ENCODE measurements at places on chromosomes 2 and 18.

DNA sequence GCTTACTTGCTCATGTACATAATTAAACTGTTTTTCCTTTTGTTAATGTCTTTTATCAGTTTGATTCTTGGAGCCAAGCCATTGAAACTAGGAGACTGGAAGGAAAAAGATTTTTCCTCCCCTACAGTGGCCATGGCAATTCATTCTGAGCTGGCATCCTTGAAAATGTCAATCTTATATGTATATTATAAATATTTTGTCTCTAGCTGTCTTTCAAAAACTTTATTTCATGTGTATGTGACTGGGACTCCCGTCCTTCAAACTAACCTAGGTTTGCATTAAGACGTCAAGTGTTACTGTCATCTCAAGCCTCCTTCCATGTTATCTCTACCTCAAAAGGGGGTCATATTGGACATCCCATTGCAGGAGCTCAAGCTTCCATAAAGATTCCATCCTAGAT is 280.4 kb downstream of the HRH4 start:
- DNase-seq: no peak

DNA sequence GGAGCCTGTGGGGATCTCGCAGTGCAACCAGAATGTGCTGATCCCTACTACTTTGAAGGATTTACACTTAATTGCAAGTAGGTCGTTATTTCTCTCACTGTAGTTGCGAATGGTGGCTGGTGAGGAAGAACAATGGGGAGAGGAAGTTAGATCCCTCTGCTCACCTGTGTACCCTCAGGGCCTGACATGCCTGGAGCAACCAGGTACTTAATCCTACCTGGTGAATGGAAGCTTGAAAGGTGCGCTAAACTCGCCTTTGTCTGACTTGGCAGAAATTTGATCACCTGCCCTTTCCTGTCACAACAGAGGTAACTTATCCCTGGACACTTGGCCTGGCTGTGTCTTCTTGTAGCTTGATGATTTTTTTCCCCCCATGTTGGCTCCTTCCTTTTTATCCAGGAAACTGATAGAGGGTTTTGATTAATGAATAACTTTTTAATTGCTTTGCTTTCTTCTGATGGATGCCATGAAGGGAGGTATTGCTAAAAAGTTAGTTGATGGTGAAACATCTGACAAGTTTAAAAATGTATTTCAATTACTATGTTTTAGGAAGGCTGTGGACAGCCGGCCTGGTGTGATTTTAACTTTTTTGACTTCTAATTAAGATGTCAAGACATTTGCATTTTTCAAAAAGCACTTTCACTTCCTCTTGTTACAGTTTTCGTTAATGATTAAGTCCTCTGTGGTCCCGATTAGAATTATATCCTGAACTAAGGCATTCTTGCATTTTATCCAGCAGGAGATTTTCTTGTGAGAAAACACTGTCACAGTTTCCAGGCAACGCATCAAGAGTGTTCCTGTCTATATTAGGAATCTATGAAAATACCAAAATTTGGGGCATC is 9.2 kb downstream of the SGPP2 start:
- peak; percentile 26 for DNase-seq

DNA sequence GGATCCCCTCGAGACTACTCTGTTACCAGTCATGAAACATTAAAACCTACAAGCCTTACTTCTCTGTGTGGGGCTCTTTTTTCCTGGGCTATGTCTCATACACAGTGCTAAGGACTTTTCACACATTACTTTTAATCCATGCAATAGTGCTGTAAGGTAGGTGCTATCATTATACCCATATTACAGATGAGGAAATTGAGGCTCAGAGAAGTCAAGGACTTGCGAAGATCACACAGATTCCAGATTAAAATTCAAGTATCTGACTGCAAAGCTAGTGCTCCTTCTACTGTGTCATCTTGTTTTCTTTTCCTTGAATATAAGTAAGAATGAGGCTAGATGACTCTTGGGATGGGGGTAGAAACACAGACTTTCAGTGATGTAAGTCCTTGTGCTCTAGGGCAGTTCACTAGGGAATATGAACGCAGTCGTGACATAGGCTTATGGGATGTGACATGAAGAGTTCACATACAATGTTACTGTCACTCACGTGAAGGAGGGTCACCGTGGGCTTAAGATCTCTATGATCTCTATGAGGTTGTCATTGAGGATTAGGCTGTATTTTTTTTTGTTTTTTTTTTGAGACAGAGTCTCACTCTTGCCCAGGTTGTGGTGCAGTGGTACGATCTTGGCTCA is 7.0 kb upstream of the DGUOK start:
- DNase-seq: no peak

GRCh38 chr2:216943109-216943508 is 83.2 kb upstream of the TNP1 start:
- no peak for DNase-seq

GRCh38 chr2:198657512-198658121 is 800.1 kb downstream of the SATB2 start:
- DNase-seq: no peak

DNA sequence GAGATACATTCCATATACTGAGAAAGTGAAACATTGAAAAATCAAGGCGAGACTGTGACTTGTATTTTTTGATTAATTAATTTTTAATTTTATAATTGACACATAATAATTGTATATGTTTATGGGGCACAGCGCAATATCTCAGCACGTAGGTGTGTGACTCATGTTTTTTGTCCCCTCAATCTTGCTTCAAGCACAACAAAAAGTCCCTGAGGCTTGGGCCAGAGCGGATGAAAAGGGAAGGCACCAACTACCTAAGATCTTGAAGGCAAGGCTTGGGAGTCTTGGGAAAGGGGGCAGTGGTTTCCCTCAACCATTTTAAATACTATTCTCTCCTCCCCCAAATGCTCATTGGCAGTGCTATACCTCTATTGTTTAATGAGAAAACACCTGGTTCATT is 9.9 kb downstream of the SGPP2 start:
- DNase-seq: no peak

GRCh38 chr18:22282311-22283115 is 113.1 kb downstream of the GATA6 start:
- DNase-seq: no peak

DNA sequence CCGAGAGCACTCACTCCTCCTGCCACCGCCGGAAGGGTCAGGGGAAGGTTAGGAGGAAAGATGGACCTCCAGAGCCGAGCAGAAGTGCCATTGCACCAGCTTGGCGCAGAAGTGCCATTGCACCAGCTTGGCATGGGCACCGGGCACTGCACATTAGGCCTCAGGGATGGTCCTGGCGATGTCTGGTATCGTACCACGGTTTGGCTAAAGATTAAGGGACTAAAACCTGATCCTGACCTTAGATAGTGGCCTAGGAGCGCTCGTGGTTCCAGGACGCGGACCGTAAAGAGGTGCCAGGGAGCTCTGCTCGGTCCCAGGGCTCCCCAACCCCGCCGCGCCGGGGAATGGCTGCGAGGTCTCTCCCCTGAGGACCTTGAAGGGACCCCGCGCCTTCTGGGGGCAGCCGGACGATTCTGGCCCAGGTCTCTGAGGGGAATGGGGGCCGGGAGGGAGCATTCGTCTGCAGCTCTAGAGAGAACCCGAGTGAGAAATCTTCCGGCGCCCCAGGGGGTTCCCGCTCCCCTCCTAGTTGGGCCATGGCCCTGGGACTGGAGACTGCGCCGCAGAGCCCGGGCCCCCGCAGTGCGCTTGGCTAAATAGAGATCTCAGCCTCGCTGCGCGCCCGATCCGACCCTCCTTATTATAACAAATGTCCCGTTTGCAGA is 1.8 kb downstream of the PAX8 start:
- DNase-seq: no peak

DNA sequence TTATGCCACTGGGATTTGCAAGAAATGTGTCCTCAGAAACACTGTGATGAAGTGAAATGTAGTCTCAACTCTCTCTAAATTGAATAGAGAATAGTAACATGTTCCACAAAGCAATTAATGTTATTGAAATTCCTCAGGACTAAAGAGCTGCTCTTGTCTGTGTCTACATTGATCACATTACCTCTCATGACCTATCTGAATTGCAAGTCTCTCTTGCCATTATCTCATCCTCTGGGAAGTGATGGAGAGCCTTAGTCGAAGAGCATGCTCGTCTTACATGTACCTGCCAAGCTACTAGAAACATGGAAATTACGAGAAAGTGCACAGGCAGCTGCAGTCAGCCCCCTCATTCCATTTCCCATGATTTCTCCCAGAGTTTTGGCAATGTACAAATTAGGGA is 561.1 kb upstream of the ZNF804A start:
- DNase-seq: no peak

- DNase-seq: no peak
Observed at GRCh38 chr2:224217233-224217961, 178.3 kb upstream of the SERPINE2 start.

DNA sequence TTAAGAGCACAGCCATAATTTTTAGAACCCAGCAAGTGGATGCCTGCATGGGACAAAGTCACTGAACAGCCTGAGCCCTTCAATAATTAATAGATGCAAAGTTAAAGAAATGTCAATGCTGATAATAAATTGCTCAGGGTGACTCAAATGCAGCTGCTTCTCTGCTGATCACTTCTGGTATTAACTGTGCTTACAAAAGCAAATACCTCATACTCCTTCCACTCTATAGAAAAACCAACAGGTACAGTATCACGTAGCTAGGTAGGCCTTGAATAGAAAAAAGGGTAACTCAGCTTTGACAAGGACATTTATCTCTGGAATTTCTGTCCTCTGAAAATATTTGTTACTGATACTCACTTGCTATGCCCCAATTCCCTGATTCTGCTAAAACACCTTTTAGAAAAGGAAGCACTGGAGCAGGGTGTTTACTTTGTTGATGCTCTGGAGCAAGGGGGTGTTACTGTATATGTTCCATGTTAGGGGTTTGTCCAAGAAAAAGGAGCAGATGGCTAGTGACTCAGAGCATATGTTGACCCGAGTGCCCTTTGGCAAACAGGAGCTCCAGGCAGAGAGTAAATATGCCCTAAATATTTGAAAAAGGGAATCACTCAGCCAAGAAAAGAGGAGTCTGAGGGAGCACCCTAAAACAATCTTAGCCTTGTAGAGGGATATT is 59.1 kb upstream of the RTN4 start:
- peak; percentile 12 for DNase-seq

GRCh38 chr2:46414701-46415100 is 64.7 kb upstream of the TMEM247 start:
- no peak for DNase-seq

- DNase-seq: no peak
Observed at GRCh38 chr2:49840428-49840975, 686.2 kb upstream of the FSHR start.

GRCh38 chr2:109277406-109277805 is 148.4 kb downstream of the SH3RF3 start:
- peak; percentile 17 for DNase-seq

DNA sequence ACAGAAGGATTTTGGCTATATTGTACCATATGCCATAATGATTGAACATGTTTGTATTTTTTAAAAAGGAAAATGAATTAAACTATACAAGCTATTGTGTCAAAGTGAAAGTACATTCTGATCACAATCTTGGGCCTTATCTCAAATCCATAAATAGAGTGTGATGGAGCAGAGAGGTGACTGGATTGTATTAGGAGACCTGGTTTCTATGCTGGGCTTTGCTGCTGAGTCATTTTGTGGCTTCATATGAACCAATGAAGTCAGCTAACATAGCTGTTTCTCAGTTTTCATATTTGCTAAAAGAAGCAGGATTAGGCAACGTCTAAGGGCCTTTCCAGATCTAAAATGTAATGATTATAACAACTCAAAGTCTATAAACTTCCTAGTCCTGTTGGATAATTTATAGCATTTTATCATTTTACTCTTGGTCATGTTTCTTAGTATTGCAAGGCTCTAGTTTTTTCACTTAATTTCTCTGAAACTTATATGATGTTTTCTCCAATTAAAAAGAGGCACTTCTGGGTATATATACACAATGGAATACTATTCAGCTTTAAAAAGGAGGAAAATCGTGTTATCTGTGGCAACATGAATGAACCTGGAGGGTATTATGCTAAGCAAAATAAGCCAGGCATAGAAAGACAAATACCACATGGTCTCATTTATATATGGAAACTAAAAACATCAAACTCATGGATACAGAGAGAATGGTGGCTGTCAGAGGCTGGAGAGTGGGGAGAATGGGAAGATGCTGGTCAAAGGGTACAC is 112.3 kb downstream of the MEP1B start:
- no peak for DNase-seq

- no peak for DNase-seq
Observed at GRCh38 chr2:186442885-186443284, 43.2 kb upstream of the ZC3H15 start.

GRCh38 chr18:12049978-12050811 is 43.4 kb upstream of the ANKRD62 start:
- DNase-seq: no peak

Measured in DMS79 treated with DMSO at 0.1 percent for 48 hours (cell line).